NCI-H2227 treated with DMSO at 0.1 percent for 48 hours (cell line): ENCODE measurements at places on chromosomes 3 and 15.

DNA sequence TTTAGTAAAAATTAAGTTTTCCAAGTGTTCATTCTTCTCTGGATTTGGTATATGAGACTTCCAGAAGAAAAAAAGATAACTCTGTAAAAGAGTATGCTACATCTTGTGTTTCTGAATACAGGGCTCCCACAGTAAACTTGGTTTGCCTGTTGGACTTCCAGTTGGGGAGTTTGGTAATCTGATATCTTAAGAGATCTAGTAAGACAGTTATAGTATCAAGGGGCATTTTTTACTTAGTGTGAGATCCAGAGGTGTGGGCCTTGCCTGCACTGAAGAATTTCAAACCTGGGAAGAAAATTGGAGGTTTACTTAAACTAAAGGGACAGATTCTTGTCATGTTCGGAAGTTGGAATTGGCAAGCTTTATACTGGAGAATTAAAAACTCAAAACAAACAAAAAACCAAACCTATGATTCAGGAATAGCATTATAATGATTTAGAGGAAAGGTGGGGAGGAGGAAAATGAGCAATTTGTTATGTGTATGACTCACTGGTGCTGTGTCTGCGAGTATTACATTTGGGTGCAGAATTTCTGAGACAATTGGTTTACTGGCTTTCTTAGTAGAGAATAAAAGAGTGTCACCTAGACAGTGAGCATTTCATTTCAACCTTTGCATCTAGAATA is 58.9 kb upstream of the ULK4 start:
- DNase-seq: no peak

GRCh38 chr3:52891164-52891563 is 6.2 kb downstream of the STIMATE start:
- DNase-seq: no peak

DNA sequence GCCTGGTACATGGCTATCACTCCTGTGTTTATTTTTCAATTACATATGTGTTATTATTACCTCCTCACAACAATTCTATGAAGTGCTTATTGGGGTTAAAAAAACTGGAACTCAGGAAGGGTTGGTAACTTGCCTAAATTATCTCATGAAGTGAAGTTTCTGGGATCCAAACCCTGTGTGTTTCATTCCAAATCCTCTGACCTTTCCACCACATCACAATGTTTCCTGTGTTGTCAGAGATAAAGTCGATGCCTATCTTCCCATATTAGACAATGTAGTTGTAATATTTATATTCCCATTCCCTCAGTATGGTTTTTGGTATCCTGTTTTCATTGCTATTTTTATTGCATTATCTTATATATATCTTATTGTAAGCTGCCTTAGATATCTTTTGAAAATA is 269.1 kb upstream of the CFAP20DC start:
- DNase-seq: no peak

DNA sequence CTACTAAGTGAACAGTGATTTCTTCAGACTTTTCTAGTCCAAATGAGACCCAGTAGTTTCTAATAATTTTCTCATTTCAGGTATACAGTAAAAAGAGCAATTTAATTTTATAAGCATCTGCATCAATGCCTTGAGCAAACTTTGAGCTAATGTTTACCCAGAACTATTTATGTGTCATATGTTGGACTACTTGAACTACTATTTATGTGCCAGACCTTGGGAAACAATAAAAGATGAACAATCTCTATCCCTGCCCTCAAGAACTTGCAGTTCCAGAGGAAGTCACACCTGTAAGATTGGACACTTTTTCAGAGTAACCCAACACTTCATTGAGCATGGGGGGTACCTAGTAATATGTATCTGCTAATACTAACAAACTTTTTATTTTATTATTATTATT is 2.3 kb upstream of the UBE3A start:
- no peak for DNase-seq

DNA sequence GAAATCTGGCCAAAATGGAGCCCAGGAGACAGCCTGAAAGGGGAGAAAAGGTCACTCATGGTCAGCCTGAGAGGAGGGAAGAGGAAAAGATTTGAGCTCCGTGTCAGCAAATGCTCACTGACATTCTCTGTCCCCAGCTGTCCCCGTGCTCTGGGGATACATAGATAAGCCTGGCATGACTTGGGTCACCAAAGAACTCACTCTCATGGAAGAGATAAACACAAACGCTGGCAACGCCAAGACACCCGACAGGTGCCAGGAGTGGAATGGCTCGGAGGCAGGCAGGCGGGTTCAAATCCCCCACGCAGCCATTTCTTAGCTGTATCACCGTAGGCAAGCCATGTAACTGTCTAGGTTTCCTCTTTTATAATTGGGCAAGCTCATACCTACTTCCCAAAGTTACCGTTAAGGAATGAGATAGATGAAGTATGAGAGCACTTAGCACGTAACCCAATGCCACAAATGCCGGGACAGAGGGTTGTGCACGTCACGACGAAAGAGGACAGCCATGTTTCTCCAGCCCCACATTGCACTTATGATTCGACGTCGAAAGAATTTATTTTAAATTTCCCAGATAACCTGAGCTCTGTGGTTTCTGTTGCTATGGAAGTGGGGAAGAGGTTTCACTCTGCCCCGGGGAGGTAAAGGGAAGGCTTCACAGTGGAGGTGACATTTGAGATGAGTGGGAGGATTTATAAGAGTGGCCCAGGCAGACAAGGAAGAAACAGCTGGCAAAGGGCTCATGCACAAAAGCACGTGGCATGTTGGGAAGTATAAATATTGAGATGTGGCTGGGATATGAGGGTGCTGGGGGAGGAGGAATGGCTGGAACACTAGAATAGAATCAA is 41.4 kb upstream of the TSEN2 start:
- no peak for DNase-seq

DNA sequence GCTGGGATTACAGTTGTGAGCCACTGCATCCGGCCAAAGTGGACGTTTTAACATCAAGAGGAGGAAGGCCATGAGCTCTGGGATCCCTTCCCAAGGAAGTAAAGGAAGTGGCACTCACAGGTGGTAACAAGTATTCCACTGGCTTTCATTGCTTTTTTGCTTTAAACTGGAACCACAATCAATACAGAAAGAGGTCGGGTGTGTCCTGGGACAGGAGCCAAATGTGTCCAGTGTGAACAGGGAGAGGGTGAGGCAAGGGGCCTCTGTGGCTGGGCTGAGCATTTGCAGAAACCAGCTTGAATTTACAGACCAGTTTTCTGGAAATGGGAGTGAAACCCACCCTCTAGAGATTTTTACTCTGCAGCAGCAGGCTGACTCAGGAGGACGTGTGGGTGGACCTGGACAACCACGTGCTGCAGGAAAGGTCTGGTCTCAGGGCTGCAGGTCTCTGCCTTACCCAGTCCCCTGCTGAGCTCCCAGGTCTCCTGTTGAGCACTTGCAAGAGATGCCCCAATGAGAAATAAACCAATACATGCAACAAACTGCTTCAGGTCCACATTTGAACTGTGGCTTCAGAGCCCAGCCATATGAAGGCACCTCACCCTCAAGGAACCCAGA is 42.8 kb upstream of the TMEM115 start:
- DNase-seq: no peak

GRCh38 chr15:24075420-24076089 is 388.4 kb upstream of the NDN start:
- no peak for DNase-seq

GRCh38 chr15:59866642-59867041 is 137.5 kb upstream of the FOXB1 start:
- no peak for DNase-seq

GRCh38 chr3:12413721-12414255 is 70.5 kb upstream of the TSEN2 start:
- no peak for DNase-seq

DNA sequence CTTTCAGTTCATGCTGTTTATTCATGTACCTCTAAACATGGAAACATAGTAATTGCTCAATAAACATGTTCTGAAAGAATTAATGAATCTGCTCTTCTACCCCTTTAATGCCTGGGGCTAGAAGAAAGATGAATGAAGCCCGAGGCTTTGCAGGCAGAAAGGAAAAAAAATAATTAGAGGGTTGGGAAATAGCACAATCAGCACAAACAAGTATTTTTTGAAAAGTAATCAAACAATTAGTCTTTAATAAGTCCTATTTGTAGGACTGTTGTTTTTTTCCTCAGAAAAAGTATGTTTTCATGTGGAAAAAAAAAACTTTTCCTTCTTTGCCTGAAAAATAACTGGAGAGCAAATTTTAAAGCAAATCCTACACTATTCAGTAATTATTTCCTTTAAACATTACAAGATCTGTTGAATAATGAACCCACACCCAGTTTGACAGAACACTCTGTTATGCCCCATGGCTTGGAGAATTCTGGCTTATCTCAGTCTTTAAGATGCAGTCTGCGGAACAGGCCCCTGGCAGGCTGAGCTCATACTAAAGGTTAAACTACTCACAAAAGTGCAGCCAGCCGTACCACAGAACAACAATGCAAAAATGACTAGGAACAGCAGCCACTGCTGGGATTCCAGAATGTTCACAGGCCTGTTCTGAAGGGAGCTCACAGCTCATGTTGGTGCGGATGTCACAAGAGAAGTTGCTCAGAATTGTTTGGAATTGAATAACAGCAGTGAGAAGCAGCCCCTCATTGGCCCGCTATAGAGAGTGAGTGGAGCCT is 79.2 kb downstream of the ABI3BP start:
- no peak for DNase-seq

DNA sequence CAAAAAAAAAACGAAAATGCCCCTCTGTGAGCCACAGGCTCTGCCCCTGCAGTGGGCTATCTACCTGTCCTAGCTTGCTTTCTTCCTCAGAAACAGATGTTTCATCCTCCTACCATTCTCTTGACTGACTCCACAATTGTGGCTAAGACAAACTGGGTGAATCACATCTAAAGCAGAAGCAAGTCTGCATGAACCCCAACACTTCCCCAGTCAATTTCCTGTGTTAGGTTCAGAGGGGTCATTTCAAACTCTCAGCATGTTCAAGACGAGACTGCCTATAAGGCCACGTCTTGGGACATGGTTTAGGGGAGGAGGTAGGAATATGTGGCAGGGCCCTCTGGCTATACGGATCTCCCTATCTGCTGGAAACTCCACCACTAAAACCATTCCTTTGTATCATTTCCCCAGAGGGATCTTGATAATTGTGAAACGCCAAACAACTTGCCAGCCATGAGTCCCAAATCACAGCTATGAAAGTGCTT is 28.6 kb upstream of the ANKDD1A start:
- no peak for DNase-seq

- DNase-seq: no peak
Observed at GRCh38 chr15:72604794-72605193, 49.7 kb upstream of the GOLGA6B start.

DNA sequence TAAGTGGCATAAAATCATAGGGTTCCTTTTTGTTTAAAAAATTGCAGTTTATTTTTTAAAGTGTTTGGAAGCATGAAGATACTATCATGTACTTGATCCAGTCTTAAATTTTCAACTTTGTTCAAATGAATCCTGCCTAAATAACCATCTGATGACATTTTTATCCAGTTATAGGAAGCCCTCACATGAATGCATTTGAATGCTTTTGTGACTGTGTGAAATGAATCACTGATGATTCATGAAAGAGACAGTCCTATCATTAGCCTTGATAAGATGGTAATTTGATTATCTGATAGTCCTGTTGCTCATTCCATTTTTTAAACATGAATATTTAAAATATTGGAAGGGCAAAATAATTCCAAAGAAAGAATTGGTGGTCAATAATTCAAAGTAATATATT is 401.9 kb upstream of the ROBO2 start:
- no peak for DNase-seq

DNA sequence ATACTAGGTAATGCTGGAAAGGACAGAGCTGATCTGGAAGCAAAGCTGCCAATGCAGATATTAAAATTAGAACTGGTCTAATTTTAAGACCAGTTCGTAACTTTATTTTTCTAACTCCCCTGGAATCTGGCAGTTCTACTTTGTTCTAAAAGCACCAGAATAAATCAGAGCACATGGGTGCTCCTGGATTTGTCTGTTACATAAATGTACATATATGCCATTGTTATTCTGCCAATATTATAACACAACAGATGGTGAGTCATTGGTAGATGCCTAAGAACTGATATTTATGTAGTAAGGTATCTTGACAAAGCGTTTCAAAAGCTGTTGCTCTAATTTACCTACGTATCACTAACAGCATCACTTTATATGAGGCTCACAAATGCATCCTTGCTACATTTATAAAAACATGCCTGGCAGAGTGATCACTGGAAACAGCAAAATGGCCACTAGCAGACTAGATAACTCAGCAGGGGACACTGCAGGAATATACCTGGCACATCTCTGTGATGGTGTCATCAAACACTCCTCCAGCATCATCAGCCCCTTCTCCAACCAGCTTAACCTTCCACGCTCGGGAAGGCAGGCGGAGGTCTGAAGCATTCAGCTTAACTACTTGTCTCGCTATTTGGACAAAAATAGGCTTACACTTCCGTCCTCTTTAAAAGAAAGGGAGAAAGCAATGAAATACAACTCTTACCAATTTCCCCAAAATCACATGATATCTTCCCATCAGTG is 26.2 kb downstream of the FBXL22 start:
- DNase-seq: no peak

DNA sequence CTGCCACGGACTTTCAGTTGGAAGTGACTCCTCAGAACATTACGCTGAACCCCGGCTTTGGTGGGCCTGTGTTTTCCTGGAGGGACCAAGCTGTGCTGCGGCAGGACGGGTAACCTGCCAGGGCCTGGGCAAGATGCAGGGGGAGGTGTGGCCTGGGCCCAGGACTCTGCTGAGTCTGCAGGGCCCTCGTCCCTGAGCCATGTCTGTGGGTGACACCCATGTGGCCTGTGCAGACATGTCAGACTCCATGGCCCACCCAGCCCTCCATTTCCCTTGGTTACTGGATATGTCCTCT is 4.9 kb upstream of the ITIH3 start:
- no peak for DNase-seq

GRCh38 chr3:100869787-100870186 is 123.4 kb downstream of the ABI3BP start:
- no peak for DNase-seq

DNA sequence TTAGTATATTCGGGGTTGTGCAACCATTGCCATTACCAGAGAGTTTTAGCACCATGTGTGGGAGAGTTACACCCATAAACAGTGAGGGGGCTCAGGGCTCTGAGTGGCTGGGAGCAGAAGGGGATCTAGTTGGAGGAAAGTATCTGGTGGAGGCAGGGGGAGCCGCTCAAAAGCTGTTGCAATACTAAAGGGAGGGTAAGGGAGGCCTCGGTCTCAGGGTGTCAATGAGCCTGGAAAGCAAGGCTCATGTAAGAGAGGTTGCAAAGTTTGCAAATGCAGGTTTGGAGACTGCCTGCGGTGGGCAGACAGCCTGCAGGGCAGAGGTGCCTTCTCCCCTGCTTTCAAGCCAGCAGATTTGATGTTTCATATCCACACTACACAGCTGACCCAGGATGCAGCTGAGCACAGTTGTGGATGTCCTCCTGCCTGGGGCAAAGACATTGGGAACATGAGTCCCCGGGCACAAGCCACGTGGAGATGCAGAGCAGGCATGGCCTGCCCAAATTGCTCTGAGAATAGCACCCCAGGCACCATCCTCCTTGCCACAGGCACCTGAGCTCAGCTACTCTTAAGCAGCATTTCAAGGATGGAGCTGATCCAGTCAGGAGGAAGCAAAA is 181.4 kb downstream of the TLE3 start:
- DNase-seq: no peak

GRCh38 chr3:119604878-119605277 is 7.2 kb downstream of the PLA1A start:
- DNase-seq: no peak

- DNase-seq: no peak
Observed at GRCh38 chr15:99015698-99016568, 8.3 kb upstream of the PGPEP1L start.
